ENCODE measurements at places on chromosomes 3 and 15.

- no peak for DNase-seq
Measured at GRCh38 chr3:187966636-187967406, 187.1 kb upstream of the LPP start.

- DNase-seq: no peak
Measured at GRCh38 chr3:23991683-23992628, 46.9 kb downstream of the NR1D2 start.

DNA sequence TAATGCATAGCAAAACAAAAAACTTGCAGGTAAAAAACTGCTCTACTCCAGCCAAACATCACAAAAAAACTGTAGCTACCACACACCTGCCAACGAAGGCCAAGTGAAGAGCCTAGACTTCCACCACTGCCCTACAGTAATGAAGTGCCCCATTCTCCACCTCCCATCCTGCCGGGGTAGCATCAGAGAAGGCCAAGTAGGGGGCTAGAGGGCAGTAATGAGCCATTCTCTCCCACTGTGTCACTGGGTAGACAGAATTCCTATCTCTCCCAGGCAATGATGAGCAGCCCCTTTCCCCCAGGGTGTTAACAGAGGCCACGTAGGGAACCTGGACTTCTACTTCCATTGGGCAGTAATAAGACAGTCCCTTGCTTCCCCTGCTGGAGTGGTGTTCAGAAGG, 9.5 kb downstream of the SEC22C start:
- DNase-seq: no peak

DNA sequence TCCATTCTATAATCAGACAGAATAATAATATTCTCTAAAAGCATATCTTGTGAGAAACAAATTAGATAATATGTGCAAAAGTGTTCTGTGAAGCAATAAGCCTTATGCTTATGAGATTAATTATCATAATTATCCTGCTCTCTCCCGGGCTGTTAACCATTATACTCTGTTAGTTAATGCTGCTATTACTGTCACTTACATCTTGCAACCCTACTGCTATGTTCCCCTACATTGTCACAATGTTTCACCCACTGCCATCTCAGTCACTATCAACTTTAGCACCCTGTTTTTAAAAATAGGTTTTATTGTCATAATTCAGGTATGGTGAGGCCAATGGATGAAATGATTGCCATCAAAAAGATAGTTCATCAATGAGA, 15.2 kb upstream of the KLHL24 start:
- no peak for DNase-seq

GRCh38 chr3:49607105-49607591, 52.9 kb downstream of the BSN start:
- no peak for DNase-seq

DNA sequence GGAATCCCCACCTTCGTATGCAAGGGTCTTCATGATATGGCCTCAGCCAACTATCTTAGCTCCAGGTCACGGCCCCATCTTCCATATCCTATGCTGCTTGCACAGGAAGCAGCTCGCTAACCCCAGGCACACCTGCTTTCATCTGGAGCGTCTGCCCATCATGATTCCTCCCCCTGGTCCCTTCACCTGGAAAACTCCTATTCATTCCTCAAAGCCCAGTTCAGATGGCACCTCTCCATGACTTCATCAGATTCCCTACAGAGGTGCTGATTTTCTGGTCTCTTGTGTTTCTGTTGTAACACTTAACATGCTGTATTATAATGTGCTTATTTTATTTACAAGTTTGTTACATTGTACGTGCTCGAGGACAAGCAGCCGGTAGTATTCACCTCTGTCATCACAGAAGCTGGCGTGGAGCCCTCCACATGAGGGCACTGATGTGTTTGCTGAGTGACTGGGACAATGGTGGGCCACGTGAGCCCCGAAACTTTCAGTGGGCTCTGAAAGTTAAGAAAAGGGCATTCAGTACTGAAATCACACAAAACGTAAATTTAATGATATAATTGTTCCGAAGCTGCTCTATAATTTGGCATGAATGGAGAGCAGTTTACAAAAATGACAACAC, 16.2 kb downstream of the MUC20 start:
- no peak for DNase-seq

GRCh38 chr15:60652245-60652644, 173.3 kb upstream of the ICE2 start:
- no peak for DNase-seq

DNA sequence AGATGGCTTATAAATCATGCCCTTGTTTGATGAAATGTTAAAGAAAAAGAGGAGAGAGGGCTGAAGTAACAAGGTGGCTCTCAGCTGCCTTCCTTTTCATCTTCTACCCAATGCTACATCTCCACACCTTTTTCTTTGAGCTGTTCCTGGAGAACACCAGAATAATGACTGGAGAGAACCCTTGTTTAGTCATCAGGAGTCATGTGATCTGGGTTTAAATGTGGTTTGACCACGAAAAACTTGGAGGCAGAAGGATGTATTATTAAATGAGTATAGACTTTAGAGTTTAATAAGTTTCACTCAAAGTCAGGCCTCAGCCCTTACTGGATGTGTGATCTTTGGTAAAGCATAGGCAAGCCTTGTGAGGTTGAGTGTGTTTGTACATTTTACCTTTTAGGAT, 230.3 kb upstream of the TBL1XR1 start:
- DNase-seq: no peak

GRCh38 chr3:73148682-73149081, 87.2 kb downstream of the EBLN2 start:
- DNase-seq: no peak

GRCh38 chr15:25682340-25682739, 180.8 kb downstream of the ATP10A start:
- DNase-seq: no peak

GRCh38 chr15:51585986-51586385, 36.6 kb downstream of the DMXL2 start:
- no peak for DNase-seq

- DNase-seq: no peak
Measured at GRCh38 chr3:95265129-95265528, 1202.3 kb downstream of the NSUN3 start.

GRCh38 chr3:134327594-134327975, 46.7 kb downstream of the AMOTL2 start:
- DNase-seq: no peak

DNA sequence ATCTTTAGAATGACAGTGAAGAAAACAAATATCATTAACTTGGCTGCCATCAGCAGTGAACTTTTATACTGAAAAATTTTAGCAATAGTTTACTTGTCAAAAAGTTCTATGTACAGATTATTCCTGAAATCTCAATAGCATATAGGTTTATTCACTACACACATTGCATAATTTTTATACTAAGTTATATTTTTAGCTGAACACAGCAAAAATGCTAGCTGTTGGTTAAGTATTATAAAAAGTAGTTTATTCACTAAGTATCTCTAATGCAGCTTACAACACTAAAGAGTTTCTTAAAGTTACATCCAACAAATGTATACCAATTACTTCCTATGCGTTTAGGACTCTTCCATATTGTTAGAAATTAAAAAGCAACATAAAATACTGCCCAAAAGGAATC, 131.9 kb downstream of the SCAPER start:
- no peak for DNase-seq

- no peak for DNase-seq
Measured at GRCh38 chr15:27114473-27114872, 143.5 kb downstream of the GABRG3 start.

DNA sequence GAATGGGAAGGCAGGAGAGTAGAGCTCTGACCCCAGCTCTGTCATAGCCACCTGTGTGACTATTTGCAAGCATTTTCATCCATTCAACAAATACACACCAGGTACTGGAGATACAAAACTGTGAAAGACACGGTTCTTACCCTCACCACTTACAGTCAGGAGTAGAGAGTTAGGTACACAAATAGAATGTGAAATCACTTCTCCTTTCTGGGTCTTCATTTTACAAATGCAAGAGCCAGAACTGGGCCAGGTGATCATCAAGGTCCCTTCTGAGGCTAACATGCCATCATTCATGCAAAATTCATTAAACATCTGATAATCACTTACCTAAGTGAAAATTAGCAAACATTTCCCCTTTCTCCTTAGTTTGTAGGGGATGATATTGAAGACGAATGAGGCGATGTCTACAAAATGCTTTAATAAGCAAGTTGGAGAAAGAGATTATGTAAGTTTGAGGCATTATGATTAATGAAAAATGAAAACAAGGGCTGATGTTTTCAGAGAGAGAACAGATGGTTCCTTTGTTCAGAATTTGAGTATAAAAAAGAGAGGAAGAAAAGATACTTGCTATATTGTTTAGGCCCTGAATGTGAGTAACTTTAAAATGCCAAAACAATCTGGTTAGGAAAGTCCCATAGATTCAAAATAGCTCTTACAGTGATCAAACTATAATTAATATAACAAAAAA, 88.6 kb downstream of the LPP start:
- no peak for DNase-seq

DNA sequence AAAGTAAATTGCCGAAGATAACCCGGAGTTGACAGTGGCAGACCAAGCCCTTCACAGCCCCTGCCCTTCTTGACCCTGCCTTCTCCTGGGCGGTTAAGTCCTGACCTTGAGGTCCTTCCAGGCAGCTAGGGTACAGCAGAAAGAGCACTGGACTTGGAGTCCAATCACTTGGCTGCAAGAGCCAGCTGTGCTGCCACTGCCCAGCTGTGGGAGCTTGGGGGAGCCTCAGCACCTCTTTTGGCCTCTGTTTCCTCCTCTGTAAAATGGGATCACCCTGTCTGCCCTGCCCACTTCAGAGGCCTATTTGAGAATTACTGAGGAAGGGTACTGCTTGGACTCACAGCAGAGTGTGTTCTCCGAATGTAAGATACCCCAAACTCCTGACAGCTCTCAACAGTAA, 66.2 kb upstream of the SMAD6 start:
- DNase-seq: no peak

Data from NK-92 treated with Interleukin-12 subunit alpha and Interleukin-12 subunit beta, amount 100 ng/mL, for 24 hours (cell line).